ENCODE measurements at places on chromosomes 2 and 18.

GRCh38 chr18:3213300-3214059, 6.3 kb downstream of the MYOM1 start:
- DNase-seq, result peak; percentile 65

- no peak for DNase-seq
Observed at GRCh38 chr2:223068071-223068470, 16.1 kb downstream of the KCNE4 start.

GRCh38 chr2:128645631-128646030, 327.0 kb upstream of the HS6ST1 start:
- DNase-seq, result no peak

GRCh38 chr2:235709124-235709813, 215.4 kb downstream of the AGAP1 start:
- no peak for DNase-seq

GRCh38 chr2:167052825-167053224, 164.5 kb downstream of the XIRP2 start:
- no peak for DNase-seq

- DNase-seq, result no peak
Observed at GRCh38 chr2:216576616-216577015, 56.6 kb upstream of the IGFBP2 start.

- DNase-seq, result no peak
Observed at GRCh38 chr18:32975163-32975436, 202.3 kb upstream of the KLHL14 start.

GRCh38 chr2:48045613-48046012, 139.3 kb upstream of the FBXO11 start:
- no peak for DNase-seq

DNA sequence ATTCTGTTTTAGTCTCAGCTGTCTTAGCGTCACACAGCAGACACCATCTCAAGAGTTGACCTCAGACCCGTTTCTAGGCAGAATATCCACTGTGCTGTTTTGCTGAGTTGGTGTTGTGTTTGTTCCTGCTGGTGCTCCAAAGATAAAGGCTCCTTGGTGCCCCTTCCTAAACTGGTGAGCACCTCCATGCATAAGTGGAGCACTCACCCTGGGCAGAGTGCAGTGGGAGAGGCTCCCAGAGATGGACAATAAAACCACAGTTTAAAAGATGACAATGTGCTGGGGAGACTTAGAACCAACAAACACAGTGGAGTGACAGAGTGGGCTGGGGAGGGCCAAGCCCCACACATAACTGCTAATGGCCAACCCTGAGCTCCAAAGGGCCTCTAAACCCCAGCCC, 271.1 kb downstream of the PHLPP1 start:
- no peak for DNase-seq

- DNase-seq, result peak; percentile 71
Observed at GRCh38 chr2:179410552-179411356, 146.1 kb upstream of the SESTD1 start.

DNA sequence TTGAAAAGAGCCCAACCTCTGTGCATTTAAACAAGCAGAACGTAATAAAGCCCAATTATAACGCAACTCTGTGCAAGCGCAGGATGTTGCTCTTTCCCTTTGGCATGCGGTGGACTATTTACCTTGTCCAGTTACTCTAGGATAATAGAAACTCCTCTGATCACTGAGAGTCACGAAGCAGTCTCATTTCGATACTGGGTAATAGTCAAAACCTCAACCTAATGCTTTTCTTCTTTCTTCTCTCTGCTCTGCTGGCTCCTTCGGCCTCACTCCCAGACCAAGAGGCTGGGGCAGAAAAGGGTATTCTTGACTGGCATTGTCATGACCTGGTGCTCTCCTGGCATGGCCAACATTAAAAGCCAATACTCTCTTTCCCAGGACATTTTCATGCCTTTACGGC, 89.7 kb upstream of the GCFC2 start:
- DNase-seq, result no peak

GRCh38 chr18:55484773-55485172, 103.2 kb downstream of the TCF4 start:
- DNase-seq, result no peak

DNA sequence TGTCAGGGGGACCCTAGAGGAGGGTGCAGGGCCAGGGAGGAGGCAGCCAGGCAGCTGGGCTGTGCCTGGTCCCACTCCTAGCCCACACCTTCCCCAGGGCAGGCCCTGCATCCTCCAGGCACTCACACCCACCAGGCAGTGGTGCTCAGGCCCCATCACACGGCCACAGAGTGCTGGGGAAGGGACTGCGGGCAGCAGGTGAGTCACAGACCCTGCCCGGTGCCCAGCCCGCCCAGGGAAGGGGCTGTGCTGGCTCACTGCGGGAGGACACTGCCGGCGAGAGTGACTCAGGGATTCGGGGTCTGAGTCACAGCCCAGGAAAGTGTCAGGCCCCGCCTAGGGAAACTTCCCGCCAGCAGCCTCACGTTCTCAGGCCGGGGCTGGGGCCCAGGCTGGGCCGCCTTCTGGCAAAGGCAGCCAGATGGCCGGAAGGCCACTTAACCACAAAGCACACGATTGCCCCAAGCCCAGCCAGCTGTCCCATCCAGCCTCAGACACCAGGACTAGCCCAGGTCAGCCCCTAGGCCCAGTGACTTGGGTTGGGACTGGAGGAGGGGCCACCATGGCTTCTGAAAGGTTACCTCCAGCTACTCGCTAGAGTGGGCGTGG, 42.2 kb downstream of the BIN1 start:
- DNase-seq, result peak; percentile 81

GRCh38 chr2:84768840-84769239, 112.0 kb downstream of the TRABD2A start:
- no peak for DNase-seq

GRCh38 chr2:160062292-160063005, at the start of gene PLA2R1:
TSS of gene PLA2R1 (minus strand) at chr2:160062615. CDS start at chr2:160062403, 212 bp downstream.
- DNase-seq, result no peak

- no peak for DNase-seq
Observed at GRCh38 chr2:64463781-64464180, 9.8 kb downstream of the LGALSL start.

GRCh38 chr18:332721-333510, 65.1 kb upstream of the THOC1 start:
- DNase-seq, result no peak

DNA sequence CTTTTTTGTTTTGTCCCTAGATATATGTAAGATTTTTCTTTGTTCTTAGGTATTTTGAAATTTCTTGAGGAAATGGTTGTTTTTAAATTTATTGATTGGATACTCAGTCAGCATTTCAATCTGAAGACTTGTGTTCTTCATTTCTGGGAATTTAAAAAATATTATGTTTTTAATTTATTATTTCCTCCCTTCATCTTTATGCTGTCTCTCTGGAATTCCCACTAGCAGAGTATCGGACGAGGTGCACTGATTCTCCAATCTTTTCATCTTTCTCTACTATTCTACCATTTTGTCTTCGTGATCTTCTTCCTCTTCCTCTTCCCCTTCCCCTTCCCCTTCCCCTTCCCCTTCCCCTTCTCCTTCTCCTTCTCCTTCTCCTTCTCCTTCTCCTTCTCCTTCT, 12.3 kb downstream of the SCTR start:
- no peak for DNase-seq

GRCh38 chr2:190819840-190820301, 60.8 kb upstream of the GLS start:
- no peak for DNase-seq

- DNase-seq, result no peak
Observed at GRCh38 chr2:98140210-98140609, 53.2 kb downstream of the VWA3B start.

- DNase-seq, result no peak
Observed at GRCh38 chr2:179715871-179716270, 145.5 kb downstream of the ZNF385B start.
